ENCODE measurements at places on chromosomes 5 and 9.

- no peak for DNase-seq
Observed at GRCh38 chr5:147348046-147348445, 113.2 kb downstream of the STK32A start.

DNA sequence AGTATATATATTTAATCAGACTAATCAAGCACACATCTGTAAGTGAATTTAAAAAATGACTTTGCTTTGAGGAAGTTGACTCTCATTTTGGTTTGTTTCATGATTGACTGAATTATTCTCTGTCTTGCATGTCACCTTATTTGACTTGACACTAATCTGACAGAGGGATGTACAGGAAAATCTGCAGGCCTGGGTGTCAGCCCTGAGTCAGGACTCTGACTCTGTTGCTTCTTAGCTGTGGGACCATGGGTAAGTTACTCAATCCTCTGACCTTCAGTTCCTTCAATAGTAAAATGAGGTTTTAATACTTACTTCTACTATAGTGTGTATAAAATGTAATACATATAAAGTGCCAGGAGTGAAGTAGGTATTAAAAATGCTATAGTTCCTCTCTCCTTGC is 415.9 kb downstream of the ARHGEF28 start:
- no peak for DNase-seq

DNA sequence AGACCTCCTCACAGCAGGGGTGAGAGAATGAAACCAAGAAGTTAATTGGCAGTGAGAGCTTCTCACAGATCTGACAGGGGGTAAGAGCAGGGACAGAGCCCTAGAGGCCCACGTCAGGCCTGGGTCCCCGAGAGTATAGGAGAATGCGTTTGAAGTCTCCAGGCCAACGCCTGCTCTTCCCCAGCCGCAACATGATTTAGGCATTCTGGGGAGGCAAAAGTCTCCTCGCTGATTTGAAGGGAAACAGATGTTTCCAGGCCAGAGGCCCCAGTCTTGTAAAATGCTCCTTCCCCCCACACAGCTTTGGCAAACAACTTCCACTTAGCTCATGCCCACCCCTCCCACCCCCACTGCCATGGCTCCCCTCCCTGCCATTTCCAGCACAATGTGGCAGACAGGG is 239.2 kb upstream of the TRIM32 start:
- no peak for DNase-seq

DNA sequence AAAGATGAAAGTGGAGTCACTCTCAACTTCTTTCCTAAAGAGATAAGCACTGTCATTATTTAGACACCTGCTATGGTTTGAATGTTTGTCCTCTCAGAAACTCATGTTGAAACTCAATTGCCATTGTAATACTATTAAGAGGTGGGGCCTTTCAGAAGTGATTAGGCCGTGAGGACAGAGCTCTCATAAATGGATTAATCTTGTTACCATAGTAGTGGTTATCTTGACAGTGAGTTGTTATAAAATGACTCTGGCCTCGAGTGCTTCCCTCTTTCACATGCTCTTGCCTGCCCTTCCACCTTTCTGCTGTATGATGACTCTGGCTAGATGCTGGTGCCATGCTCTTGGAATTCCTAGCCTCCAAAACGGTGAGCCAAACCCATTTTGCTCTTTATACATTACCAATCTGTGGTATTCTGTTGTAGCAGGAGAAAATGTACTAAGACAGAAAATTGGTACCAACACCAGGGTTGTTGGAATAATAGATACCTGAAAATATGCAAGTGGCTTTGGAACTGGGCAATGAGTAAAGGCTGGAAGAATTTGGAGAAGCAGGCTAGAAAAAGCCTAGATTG is 38.0 kb downstream of the GDA start:
- DNase-seq: no peak

- DNase-seq: no peak
Observed at GRCh38 chr9:89032173-89032572, 40.9 kb downstream of the S1PR3 start.

DNA sequence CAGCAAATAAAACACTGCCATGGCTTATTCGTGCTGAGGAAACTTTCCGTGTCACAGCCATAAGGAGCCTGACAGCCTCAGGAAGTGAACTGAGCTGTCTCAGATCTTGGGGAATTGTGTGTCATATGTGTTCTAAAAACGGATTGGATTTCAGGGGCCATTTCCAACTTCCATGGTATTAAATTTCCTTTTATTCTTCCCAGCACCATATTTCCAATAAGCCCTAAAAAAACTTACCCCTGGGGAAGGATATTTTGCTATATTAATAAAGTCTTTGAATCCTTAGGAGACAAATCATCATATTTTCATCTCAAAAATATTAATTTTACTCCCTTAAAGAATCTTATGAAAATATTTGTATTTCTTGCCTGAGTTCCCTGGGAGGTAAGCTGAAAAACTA is 93.9 kb downstream of the LHFPL2 start:
- no peak for DNase-seq

- DNase-seq: no peak
Observed at GRCh38 chr9:131621551-131622358, 76.4 kb downstream of the PRRT1B start.

DNA sequence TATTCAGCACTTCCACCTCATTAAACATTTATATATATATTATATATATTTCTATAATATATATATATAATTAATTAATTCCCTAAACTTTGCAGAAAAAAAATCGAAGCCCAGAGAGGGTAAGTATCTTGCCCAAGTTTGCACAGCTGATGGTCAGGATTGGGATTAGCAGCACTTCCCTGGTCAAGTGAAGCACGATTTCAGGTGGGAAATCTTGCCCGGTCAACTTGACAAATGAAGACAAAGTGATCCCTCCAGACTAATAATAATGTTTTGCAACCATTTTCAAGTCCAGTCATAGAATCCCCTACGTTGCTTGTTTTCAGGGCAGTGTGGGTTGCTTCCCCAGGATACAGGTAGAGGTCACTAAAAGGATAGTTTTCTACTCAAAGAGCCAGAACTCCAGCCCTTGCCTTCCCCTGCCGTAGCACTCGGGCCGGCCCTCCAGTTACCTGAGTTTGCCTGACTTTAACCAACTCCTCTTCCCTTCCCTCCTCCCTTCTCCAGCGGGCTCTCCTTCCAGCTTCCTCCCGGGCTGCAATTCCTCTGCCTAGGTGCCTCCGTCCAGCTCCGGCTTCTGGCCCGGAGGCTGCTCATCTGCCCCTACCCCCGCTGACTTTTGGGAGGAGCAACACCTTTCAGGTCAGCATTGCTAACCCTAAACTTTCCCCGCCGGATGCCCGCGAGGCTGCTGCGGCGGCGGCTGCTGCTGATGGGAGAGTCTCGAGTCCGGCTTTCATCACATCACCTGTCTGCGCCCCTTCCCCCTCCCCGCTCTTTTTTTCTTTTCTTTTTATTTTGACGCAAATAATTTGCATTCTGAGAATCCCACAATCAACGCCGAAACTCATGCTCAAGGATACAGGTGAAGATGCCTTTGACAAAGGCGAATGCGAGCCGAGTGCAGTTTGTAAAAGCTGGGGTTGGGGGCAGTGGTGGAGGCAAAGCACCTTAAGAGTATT is 930 bp downstream of the PRLR start:
- DNase-seq: no peak

- DNase-seq: no peak
Observed at GRCh38 chr5:151320481-151320880, 16.9 kb upstream of the SLC36A3 start.

DNA sequence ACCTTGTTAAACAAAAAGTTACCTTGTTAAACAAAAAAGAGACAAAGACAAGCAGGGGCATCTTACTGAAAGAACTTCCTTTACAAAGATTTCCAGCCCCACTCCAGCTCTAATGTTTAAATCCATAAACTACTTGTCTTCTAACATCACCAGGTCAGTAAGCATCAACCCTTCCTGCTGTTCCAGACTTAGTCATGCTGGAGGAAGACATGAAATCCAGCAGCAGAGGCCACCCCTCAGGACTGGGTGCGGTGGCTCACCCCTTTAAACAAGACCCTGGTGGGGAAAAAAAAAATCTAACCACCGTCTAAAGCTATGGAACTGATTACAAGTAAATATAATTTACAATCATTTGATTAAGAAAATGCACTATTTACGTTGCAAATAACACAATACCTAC is 9.1 kb downstream of the PDCL start:
- DNase-seq: no peak

DNA sequence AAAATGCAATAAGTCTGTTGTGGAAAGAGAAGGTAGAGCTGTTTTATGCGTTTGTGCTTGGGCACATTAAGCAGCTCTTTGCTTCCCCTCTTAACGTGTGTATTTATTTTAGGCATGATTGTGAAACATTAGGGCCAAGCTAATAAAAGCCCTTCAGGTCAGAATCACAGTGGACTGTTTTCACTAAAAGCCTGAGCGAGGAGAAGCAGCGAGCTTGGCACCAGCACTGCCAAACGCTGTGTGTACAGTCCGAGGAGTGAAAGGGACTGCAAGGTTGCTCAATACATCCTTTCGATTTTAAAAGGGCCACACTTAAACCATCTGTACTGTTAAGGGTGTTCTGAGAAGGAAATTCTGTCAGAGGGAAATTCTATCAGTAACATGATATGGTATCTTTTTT is 107.2 kb upstream of the CKMT2 start:
- DNase-seq: no peak

- no peak for DNase-seq
Observed at GRCh38 chr5:32098291-32098690, 75.8 kb downstream of the GOLPH3 start.

DNA sequence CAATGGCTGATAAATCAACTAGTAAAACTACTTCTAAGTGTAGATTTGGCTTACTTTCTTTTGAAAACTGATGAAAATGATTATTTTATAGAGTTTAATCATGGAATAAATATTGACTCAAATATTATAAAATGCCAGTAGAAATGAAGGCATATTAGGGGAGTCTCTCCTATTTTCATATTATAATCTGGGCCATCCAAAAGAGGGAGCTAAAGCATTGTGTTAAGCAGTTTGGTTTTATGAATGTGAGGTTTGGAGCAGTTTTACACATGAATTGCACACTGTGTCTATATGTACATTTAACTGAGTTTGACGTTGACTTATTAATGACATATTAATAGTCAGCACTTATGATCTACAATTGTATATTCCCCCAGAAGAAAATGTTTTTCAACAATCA is 17.4 kb downstream of the CDH9 start:
- no peak for DNase-seq

DNA sequence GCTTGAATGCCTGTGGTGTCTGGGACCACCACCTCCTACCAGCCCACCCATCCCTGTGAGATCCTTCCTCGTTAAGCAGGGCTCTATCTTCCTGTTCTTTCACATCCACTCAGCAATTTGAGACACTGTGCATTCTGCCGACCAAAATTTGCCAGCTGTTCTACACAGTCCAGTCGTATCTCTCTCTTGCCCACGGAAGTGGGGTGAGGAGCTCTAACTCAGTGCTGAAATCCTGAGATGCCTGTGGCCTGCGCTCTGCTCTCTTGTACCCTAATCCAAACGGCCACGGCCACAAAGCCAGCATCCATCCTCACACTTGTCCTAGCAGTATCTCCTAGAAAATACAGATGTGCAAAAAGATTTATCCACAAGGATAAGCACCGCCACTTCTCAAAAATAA is 97.9 kb downstream of the MVB12B start:
- no peak for DNase-seq

- no peak for DNase-seq
Observed at GRCh38 chr5:98064118-98064685, 709.3 kb upstream of the RGMB start.

All from SIG-M5 (cell line).